ENCODE measurements at places on chromosomes 3 and 15.

- DNase-seq = no peak
These were observed 125.1 kb upstream of the SLC25A36 start for GRCh38 chr3:140816372-140817195.

- DNase-seq = peak; percentile 47
These were observed 75.9 kb upstream of the RNU6-1 start for GRCh38 chr15:67915461-67916374.

DNA sequence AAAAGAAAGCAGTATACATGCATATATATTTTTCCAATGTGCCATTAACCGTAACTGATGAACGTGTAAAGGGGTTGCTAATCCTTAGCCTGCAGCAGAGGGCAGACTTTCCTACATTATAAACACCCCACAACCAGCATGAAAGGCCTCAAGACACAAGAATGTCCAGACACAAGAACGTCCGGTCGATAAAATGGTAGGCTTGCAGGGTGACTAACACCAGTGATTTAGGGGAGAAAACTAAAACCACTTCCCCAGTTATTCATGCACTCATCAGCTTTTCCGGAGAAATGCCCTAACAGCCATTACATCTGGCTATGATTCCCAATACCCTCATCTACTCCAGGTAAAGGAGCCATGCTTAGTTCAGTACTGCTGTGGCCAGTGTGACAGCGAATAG, 57.4 kb downstream of the LRTM1 start:
- no peak for DNase-seq

DNA sequence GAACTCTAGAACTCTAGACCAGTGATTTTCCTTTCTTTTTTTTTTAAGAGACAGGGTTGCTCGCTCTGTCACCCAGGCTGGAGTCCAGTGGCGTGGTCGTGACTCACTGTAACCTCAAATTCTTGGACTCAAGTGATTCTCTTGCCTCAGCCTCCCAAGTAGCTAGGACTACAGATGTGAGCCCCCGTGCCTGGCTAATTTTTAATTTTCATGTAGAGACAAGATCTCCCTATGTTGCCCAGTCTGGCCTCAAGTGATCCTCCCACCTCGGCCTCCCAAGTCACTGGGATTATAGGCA, 359.6 kb downstream of the SHQ1 start:
- no peak for DNase-seq

Data from H1 (cell line).